ENCODE measurements at places on chromosomes 1 and 21.

GRCh38 chr1:26429721-26430120 is 2.4 kb upstream of the DHDDS start:
- DNase-seq: no peak

- DNase-seq: no peak
These were observed 19.7 kb downstream of the ACBD6 start for GRCh38 chr1:180482425-180483275.

- peak; percentile 42 for DNase-seq
These were observed 11.8 kb downstream of the RCAN1 start for GRCh38 chr21:34603002-34603709.

DNA sequence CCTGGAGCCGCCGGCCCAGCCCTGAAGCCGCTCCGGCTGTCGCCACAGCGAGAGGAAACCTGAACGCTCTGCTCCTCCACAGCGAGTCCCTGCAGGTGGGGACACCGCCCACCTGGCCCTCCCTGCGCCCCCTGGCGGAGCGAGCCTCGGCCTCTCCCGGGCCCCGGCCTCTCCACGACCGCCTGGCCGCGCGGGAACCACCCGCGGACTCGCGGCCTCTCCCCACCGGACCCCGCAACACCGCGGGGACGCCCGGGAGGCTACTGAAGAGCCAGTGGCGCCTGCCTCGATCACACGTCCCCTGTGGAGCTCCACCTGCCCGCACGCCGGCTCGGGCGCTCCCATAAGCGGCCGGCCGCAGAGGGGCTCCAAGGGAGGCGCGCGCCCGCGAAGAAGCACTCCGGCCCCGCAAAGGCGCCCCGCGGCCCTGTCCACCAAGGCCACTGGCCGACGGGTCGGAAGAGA is 109.6 kb downstream of the KCNN3 start:
- peak; percentile 79 for DNase-seq

- DNase-seq: no peak
These were observed 6.7 kb upstream of the EVI5 start for GRCh38 chr1:92791487-92792066.

DNA sequence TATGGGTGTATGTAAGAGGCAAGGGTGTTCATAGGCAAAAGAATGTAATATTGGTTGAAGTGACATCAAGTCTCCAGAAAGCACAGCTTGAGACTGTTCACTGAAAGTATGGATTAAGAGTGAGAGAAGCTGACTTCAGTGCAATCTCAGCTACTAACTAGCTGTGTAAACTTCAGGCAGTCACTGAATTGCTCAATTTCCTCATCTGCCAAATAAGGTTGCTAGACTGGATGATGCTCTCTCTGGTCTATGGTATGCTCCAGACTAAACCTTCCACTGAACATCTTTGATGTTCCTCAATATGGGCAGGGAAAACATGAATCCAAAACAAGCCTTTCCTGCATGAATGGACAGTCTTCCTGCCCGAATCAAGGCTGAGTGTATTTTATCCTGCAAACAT is 111.8 kb upstream of the USH2A start:
- DNase-seq: no peak

DNA sequence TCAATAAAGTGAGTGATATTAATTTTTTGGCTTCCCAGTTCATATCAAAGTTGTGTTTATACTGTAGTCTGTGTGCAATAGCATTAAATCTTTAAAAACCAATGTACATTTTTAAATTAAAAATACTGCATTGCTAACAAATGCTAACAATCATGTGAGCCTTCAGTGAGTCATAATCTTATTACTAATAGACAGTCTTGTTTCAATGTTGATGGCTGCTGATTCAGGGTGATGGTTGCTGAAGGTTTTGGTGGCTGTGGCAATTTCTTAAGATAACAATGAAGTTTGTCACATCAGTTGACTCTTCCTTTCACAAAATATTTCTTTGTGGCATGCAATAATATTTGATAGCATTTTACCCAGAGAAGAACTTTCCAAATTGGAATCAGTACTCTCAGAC is 109.0 kb downstream of the ZMYM4 start:
- DNase-seq: no peak

All from stimulated activated naive CD4-positive, alpha-beta T cell treated with Interleukin-2 at 50 U/mL for 16 hours (primary cell).